ENCODE measurements at places on chromosomes 13 and 19. TPM values are rescaled to one million over a fixed set of nuclear protein-coding genes. Genes with fewer than 3 reads are reported as not detected.

DNA sequence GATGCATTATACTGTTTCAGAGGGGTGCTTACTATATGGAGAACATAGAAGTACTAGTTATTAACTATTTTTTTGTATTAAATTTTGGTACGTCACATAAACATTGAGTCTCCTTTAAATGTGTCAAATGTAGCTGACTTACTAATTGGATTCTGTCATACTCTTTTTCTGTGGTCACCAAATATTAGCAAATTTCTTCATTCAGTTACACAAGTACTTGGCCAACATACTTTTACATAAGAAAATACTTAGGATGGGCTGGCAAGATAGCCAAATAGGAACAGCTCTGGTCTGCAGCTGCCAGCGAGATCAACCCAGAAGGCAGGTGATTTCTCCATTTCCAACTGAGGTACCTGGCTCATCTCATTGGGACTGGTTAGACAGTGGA is 19.2 kb downstream of the LPAR6 start:
- no peak for DNase-seq

DNA sequence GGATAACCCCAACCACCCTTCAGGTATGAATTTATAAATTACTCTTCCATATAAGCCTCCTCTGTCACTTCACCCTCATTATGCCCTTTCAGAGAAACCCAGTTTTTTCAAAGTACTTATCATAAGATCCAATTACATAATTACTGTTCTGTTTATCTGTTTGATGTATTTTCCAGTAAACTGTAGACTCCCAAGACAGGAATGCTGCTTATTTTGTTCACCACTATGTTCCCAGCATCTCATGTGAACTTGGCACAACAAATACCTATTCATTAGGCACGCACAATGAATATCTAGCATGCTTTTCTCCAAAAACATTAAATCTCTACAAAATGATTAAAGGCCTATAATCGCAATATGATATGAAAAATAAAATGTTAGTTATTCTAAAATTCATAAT is 13.2 kb downstream of the ENOX1 start:
- DNase-seq = no peak

GRCh38 chr13:26255691-26256277 is 1.9 kb downstream of the CDK8 start:
- DNase-seq = no peak

CPAMD8 gene
- 5.8 TPM for total RNA-seq

COL4A1 gene
- 0.12 TPM for total RNA-seq

MTMR6 gene
- total RNA-seq = 7.0 TPM

CYP4F2 gene
- total RNA-seq = 0.22 TPM

DNA sequence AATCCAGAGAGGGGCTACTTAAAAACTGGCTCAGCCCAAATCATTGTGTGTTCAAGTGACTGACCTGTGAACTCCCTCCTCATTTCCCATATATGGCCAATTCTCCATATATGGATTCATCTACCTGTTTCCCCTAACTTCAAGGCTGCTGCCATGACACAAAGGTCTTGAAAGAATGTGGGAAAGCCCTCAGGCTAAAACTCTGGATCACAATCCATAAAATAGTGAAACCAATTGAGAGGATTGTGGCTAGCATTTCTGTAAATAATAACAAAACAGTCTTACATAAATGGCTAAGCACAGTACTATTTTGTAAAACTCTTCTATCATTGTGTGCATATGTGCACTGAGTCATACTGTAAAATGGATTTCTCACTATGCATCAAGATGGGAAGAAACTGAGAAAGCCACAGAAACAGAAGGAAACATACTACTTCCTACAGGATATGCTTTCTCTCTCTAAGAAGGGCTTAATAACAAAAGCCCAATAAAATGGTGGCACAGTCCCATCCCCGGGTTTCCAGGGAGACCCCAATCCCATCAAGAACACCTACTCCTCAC is 80.5 kb downstream of the FOXO1 start:
- DNase-seq = no peak

- DNase-seq = no peak
Observed at GRCh38 chr19:53532362-53532761, 5.6 kb upstream of the ZNF331 start.

Data from Calu3 (cell line).